ENCODE measurements at places on chromosomes 5 and 9. TPM values are rescaled to one million over a fixed set of nuclear protein-coding genes. Genes with fewer than 3 reads are reported as not detected.

DNA sequence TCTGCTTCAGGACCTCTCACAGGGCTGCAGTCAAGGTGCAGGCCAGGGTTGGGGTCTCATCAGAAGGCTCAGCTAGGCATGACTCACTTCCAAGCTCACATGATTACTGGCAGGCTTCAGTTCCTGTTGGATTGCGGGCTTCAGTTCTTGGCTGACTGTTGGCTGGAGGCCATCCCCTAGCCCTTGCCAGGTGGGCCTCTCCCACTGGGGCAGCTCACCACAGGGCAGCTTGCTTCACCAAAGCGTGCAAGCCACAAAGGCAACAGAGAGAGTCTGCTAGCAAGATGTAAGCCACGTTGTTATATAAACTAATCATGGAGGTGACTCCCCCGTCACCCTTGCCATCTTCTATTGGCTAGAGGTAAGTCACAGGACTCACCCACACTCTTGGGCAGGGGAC, 14.4 kb downstream of the CPLX2 start:
- no peak for DNase-seq
- no peak overlapping the region for H3K4me3 ChIP-seq
- H3K27me3 ChIP-seq = peaks cover 9% of the 10 kb centered on the region
- no peak overlapping the region for H3K27ac ChIP-seq
- H3K4me1 ChIP-seq = no peaks in the 10 kb centered on the region
- no peaks in the 10 kb centered on the region for H3K36me3 ChIP-seq

Gene DNM1
- 4.6 TPM for total RNA-seq

DNA sequence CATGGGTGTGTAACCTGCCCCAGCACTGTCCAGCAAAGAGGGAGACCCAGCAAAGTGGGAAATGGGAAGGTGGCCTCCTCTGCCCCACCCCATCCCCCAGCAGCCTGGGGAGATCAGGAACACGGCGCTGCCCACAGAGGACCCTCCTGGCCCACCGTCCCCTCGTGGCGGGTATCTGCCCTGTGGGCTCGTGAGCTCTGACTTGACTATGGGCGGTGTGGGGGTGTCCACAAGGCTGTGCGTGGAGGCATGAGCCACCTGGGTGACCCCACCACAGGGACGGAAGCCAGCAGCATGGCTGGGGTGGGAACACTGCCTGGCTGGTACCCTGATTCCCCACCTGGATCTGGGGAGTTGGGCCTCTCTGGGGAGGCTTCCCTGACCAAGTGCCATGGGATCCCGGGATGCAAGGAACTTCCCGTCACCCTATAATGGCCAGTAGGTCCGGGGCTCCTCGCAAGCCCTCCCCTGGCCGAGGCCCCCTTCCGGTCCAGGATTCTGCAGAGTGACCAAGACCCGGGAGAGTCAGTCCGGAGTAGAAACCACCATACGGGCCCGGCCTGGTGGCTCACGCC, 29.3 kb upstream of the SLC6A19 start:
- peaks cover 3% of the 10 kb centered on the region for H3K27me3 ChIP-seq
- no peak overlapping the region for H3K4me3 ChIP-seq
- H3K4me1 ChIP-seq = peaks cover 10% of the 10 kb centered on the region

- H3K27me3 ChIP-seq = no peaks in the 10 kb centered on the region
- H3K4me3 ChIP-seq = peak within 1 kb of the TSS; percentile 97
- peak; percentile 95 for DNase-seq
- H3K4me1 ChIP-seq = peaks cover 14% of the 10 kb centered on the region
Observed at GRCh38 chr5:611731-612486, at the start of gene CEP72. Gene CEP72 (plus strand): TSS chr5:612340. CDS start chr5:612362, 22 bp downstream.

DNA sequence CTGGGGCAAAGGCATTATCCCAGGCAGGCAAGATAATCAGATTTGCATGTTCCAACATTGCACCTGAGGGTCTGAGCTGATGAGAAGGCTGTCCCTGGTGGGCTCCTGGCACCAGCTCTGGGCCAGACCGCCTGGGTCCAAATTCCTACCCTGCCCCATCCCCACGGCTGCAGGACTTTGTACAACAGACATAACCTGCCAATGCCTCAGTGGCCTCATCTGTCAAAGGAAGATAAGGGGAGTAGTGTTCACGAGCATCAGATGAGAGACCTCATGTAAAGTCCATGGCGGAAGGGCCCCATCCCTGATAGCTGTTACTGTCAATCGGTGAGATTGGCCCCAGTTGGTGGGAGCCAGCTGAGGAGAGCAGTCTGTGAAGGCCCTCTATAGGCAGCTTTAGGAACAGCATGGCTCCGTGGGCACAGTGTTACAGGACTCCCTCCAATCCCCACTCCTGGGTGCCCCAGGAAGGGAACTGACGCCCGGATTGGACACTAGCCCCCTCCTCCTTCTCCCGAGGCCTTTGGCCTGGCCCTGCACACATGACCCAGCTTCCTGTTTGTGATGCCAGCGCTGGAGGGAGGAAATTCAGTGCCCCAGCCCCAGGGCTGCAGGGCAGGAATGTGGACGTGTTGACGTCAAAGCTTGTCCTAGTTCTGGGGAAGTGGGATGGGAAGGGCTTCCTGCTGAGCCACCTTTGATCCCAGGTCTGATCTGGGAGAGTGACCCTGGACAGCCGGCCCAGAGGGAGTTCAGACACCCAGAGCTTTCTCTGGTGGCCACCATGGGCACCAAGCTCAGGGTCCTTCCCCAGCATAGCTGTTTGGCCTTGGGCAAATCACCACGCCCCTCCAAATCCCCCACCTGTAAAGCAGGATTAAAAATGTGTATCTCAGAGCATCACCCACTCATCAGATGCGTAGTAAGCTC, 56.2 kb downstream of the DUSP1 start:
- DNase-seq = peak; percentile 94
- H3K4me1 ChIP-seq = peaks cover 43% of the 10 kb centered on the region
- H3K27me3 ChIP-seq = no peaks in the 10 kb centered on the region
- peak overlapping the region; percentile 78 for H3K27ac ChIP-seq
- no peaks in the 10 kb centered on the region for H3K36me3 ChIP-seq

DNA sequence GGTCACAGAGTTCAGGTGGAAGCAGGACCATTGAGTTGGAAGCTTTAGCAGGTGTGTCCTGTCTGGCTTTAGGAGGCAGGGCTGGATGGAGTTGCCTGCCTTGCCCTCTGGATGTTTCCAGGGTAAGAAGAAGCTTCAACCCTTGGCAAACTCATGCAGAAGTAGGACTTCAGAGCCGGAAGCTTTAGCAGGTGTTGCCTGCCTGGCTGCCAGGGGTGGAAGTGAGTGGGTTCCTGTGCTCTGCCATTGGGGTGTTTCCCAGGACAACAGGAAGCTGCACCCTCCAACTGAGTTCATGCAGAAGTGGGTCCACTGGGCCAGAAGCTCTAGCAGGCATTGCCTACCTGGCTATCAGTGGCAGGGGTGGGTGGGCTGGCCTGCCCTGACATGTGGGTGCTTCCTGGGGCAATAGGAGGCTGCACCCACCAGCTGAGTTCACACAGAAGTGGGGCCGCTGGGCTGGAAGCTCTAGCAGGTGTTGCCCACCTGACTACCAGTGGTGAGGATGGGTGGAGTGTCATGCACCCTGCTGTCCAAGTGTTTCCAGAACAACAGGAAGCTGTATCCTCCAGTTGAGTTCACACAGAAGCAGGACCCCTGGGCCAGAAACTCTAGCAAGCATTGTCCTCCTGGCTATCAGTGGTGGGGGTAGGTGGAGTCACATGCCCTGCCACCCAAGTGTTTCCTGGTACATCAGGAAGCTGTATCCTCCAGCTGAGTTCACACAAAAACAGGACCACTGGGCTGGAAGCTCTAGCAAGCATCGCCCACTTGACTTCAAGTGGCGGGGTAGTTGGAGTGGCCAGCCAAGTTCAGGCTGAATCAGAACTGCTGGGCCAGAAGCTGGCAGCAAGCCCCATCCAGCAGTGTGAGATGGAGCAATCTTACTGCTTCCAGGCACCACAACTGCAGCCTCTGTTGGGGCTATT, 24.6 kb downstream of the LOX start:
- H3K36me3 ChIP-seq = no peaks in the 10 kb centered on the region
- H3K27ac ChIP-seq = no peak overlapping the region
- no peaks in the 10 kb centered on the region for H3K27me3 ChIP-seq
- H3K4me1 ChIP-seq = no peaks in the 10 kb centered on the region
- H3K4me3 ChIP-seq = no peak overlapping the region

- no peaks in the 10 kb centered on the region for H3K27me3 ChIP-seq
- H3K4me1 ChIP-seq = no peaks in the 10 kb centered on the region
- H3K27ac ChIP-seq = no peak overlapping the region
- DNase-seq = no peak
- no peak overlapping the region for H3K4me3 ChIP-seq
Observed at GRCh38 chr9:98745470-98745869, 36.7 kb upstream of the GABBR2 start.

Gene FSTL4
- 6.4 TPM for total RNA-seq

DNA sequence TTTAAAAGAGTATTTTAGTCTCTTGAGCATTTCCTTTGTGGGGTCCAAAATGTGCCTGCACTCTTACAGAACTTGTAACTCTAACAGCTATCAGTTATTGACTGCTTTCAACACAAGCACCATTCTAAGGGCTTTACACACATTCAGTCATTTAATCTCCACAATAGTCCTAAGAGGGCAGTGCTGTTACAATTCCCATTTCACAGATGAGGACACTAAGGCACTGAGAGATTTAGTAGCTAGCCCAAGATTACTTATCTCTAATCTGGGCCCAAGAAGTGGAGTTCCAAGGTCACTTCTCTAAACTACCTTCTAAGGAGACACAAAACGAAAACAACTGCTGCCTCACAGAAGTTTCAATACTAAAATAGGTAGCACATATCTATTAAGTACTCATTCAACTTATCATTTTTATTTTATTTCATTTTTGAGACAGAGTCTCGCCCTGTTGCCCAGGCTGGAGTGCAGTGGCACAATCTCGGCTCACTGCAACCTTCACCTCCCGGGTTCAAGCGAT, 275.2 kb downstream of the CWC27 start:
- no peak overlapping the region for H3K4me3 ChIP-seq
- no peak overlapping the region for H3K27ac ChIP-seq
- H3K27me3 ChIP-seq = no peaks in the 10 kb centered on the region
- no peak for DNase-seq

Gene HCN1
- total RNA-seq = 0.13 TPM

GRCh38 chr5:160773646-160774410, 78.2 kb downstream of the ATP10B start:
- DNase-seq = no peak
- no peaks in the 10 kb centered on the region for H3K27me3 ChIP-seq
- no peak overlapping the region for H3K27ac ChIP-seq
- H3K36me3 ChIP-seq = no peaks in the 10 kb centered on the region
- H3K4me3 ChIP-seq = no peak overlapping the region
- H3K4me1 ChIP-seq = no peaks in the 10 kb centered on the region

GRCh38 chr5:121366515-121366914, 485.2 kb upstream of the FTMT start:
- no peaks in the 10 kb centered on the region for H3K4me1 ChIP-seq
- no peak overlapping the region for H3K27ac ChIP-seq
- H3K36me3 ChIP-seq = no peaks in the 10 kb centered on the region
- H3K27me3 ChIP-seq = no peaks in the 10 kb centered on the region

Gene PLPP7
- total RNA-seq = 0.94 TPM

Gene ASTN2
- 3.4 TPM for total RNA-seq

DNA sequence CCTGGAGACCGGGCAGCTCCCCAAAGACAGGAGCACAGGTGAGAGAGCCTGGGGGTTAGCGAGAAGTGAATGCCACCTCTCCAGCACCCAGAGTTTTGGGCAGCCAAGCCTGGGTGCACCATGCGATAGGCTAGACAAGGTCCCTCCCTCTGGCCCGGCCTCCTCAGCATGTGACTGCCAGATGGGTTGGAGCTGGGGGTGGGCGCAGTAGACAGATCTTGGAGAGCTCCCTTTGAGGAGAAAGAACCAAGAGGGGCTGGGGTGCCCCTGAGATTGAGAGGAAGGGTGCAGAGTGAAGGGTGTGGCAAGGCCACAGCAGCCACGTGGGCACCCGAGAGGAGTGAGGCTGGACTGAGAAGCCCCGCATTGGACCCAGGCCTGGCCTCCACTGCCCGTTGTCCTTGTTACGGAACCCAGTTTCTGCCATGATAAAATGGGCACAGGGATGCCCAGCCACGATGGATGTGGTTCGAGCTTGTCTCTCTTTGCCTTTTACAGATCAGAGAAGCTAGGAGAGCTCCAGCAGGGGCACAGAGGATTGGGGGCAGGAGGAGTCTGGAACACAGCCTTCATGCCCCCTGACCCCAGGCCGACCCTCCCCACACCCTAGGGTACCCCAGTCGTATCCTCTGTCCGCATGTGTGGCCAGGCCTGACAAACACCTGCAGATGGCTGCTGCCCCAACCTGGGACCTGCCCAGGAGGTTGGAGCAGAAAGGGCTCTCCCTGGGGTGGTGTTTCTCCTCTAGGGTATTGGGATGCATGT, 1.4 kb downstream of the TMEM141 start:
- peaks cover 50% of the 10 kb centered on the region for H3K4me1 ChIP-seq
- H3K27ac ChIP-seq = no peak overlapping the region
- DNase-seq = no peak
- peak overlapping the region; percentile 74 for H3K4me3 ChIP-seq
- peaks cover 1% of the 10 kb centered on the region for H3K27me3 ChIP-seq

Gene NUTM2G
- not detected for total RNA-seq

DNA sequence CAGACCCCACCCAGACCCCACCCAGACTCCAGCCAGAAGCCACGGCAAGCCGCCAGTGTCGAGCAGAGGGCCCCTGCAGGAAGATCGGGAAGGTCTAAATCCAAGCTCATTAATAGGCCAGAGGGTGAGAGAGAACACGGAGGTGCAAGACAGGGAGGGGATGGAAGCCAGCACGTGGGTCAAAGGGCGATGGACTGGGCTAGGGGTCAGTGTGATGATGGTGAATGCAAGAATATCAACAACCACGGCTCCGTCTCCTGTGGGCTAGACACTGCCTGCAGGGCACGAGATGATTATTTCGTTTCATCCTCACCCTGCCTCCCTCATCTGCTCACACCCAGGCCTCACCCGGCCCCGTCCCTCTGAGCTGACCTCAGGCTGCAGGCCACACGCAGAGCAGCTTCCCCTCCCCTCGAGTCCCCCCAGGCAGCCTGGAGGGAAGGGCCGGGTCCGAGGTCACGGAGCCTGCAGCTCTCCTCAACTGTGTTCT, 122.0 kb downstream of the COL23A1 start:
- no peaks in the 10 kb centered on the region for H3K36me3 ChIP-seq
- H3K4me3 ChIP-seq = no peak overlapping the region
- DNase-seq = no peak
- no peaks in the 10 kb centered on the region for H3K27me3 ChIP-seq

Gene MARCHF11
- total RNA-seq = not detected

DNA sequence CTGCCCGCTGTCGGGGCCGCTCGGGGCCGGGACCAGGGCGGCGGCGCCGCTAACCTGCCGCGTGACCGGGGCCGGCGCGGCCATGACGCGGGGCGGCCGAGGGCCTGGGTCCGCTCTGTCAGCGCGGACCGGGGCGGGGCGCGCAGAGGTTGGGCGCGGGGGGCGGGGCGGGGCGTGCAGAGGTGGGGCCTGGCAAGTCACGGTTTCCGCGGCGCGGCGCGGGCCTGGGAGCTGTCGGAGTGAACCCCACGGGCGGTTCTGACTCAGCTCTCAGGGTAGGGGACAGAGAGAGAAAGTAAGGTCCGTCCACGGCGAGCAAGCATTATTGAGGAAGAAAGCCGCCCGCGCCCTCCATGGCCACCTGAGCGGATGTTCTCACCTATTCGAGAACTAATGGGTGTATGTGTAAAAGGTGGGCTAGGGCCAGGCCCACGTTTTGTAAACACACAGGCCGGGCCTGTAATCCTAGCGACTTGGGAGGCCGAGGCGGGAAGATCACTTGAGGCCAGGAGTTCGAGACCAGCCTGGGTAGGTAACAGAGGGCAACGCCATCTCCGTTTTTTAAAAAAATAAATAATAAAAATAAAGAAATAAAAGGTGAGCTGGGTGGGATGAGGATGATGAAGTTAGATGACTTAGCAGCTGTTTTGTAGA, at the start of gene PRXL2C:
Gene PRXL2C, minus strand, starts transcription at position 120 of the 654 bp plus-strand sequence. Its CDS starts 36 bp downstream, at position 84.
- peaks cover 18% of the 10 kb centered on the region for H3K4me1 ChIP-seq
- DNase-seq = peak; percentile 94
- peak within 1 kb of the TSS; percentile 70 for H3K4me3 ChIP-seq

- no peaks in the 10 kb centered on the region for H3K4me1 ChIP-seq
- DNase-seq = no peak
- H3K27ac ChIP-seq = no peak overlapping the region
Observed at GRCh38 chr5:132136906-132137305, 63.3 kb downstream of the CSF2 start.

Measured in suprapubic skin (tissue), 4 donors.